ENCODE measurements at places on chromosomes 12 and 14.

DNA sequence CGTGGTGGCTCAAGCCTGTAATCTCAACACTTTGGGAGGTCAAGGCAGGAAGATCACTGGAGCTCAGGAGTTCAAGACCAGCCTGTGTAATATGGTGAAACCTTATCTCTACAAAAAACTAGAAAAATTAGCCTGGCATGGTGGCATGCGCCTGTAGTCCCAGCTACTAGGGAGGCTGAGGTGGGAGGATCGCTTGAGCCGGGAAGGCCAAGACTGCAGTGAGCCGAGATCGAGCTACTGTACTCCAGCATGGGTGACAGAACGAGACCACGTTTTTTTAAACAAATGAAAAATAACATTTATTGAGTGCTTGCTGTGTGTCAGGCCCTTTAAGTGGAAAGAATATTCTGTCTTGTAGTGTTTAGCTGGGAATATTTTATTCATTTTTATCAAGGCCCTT, 26.6 kb upstream of the CLMN start:
- no peak for DNase-seq

- DNase-seq: no peak
Measured at GRCh38 chr12:27026257-27026656, 3.9 kb downstream of the MED21 start.

DNA sequence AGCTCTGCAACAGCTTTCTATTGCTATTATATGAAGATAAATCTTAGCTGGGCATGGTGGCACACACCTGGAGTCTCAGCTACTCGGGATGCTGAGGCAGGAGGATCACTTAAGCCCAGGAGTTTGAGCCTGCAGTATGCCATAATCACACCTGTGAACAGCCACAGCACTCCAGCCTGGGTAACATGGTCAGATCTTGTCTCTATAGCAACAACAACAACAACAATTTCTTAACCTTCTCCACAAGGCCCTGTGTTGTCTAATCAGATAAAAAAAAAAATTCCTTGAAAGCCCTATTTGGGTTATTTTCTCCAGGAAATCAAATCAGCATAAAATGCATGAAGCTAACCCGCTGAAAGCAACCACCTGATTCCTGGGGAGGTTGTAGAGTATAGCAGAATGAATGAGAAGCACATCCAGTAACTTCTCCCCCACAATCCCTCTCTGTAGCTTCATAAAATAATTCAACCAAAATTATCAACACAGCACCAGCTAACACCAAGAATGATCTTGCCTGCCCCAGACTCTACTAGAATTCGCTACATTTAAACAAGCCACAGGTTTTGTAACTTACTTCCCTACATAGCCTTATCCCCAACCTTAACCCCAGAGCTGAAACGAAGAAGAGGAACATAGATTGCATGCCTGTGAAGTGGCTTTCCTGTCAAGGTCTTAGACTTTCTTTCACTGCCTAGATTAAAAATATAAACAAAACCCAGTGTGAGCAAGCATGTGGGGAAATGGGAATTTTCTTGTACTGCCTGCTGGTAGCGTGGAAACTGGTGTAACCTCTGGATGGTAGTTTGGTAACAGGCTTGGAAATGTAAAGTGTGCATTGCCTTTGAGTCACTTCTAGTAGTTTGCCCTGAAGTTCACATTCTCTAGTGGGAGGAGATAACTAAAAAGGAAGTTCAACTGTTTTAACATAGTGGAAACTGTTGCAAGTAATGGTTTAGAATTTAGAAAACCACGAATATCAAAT, 6.0 kb upstream of the STK38L start:
- peak; percentile 29 for DNase-seq

GRCh38 chr12:49366652-49367380, 446 bp upstream of the SPATS2 start:
- DNase-seq: peak; percentile 96

GRCh38 chr12:113870035-113870434, 96.1 kb downstream of the RBM19 start:
- no peak for DNase-seq

GRCh38 chr12:473863-474577, 14.3 kb downstream of the B4GALNT3 start:
- no peak for DNase-seq

DNA sequence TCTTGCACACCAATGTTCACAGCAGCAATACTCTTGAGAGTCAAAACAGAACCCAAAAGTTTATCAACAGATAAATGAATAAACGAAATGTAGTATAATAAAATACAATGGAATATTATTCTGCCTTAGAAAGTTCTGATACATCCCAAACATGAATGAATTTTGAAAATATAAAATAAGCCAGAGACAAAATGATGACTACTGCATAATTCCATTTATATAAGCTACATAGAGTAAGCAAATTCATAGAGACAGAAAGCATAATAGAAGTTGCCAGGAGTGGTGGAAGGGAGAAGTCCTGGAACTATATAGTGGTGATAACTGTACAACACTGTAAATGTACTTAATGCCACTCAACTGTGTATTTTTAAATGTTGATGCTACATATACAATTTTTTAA, 21.1 kb downstream of the KDM5A start:
- no peak for DNase-seq

DNA sequence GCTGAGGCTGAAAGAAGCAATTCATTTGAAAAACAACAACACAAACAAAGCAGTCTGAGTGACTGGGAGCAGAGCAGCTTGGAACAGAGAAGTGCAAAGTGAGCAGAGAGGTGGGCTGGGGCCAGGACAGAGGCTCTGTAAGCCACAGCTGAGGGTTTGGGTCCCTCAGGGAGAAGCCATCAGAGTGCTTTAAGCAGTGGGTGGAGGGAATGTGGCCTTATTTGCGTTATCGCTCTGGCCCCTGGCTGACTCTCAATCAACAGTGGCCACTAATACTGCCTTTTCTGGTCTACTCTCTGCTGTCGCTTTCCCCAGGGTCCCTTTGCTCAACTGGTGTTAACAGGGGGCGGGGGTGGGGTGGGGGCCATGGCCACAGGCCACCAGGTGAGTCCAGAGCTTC, 44.2 kb downstream of the IRF2BPL start:
- DNase-seq: no peak
